ENCODE measurements at places on chromosomes 4 and X.
A peak's percentile ranks its signal among the peaks of the same experiment; 100 is the strongest.

DNA sequence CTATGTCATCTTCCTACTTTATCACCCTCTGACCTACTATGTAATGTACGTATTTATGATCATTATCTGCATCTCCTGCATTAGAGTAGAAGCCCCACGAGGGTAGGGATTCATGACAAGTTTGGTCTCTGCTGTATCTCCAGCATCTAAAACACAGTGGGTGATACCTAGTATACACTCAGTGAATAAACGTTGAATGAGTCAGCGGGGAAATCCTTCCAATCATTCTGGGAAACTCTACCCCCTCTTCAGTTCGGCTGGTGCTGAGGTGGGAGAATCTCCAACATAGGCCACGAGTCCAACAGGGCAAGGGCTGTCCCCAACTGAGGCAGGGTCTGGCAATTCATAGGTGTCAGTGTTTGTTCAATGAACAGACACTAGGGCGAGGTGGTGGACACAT lies 74.4 kb upstream of the EFNB1 start:
- DNase-seq, result no peak

GRCh38 chr4:167419468-167420140 lies 185.3 kb upstream of the SPOCK3 start:
- DNase-seq, result no peak

DNA sequence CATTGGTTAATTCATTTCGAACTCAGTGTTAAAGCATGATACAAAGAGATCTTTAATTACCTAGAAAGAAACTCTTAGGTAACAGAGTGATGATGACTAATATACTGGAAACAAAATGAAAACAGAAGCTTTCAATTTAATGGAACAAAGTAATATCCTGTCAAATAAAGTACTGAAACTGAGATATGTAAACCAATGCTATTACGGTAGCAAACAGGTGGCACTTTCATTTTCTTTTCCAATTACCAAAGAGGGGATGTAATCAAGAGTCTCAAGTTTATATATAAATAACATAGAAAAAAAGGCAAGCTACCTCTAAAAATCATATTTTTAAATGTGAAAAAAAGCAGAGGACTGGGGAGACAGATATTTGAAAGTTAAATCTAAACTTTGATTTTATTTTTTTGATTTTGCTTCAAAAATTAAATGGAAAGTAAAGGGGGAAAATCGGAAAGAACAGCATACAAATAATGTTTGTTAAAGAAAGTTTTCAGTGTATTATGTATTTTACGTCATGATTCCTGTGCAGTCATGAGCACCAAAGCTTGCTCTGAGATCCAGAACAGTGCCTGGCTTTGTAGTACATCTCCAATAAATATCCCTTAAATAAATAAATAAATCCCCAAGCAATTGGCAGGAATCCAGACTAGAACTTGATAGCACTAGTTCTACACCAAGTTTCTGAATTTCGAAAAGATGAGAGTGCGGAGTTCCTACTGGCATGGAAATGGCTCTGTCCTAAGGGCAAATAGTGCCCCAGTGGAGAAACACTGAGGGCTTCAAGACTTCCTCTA lies 25.0 kb upstream of the RAPGEF2 start:
- DNase-seq, result no peak

GRCh38 chr4:177582992-177583391 lies 140.8 kb upstream of the AGA start:
- no peak for DNase-seq

DNA sequence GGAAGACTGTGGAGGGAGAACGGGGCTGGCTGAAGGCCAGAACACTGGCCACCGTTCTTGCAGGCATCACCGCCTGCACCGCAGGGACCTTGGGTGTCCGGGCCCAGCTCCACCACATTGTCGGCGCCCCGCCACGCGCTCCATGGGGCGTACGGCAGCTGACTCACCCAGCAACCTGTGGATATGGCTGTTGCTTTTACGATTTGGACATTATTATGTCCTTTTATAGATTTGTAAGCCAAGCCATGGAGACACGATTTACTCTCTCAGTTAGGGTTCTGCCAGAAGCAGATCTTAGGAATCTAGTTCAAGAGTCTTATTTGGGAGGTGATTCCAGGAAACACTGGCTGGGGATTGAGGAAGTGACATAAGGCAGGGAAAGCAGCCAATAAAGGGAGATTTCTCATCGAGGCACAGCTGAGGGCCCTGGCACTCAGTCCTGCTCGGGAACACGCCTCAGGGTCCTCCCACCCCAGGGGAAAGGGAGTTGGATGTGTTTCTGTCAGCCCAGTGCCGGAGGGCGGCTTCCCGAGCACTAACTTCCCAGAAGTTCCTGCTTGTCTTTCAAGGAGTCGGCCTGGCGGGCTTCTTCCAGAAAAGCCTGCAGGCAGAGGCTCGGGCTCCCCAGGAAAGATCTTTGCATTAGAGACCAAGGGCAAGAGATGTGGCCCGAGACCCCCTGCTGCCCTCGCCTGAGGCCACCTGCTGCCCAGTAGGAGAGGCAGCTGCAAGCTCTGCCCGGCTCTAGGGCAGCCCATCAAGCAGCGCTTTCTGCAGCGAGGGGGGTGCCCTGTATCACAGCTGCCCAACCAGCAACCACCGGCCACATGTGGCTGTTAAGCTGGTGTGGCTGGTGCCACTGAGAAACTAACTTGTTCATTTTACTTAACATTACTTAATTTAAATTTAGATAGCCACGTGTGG lies 52.9 kb downstream of the CRMP1 start:
- no peak for DNase-seq

DNA sequence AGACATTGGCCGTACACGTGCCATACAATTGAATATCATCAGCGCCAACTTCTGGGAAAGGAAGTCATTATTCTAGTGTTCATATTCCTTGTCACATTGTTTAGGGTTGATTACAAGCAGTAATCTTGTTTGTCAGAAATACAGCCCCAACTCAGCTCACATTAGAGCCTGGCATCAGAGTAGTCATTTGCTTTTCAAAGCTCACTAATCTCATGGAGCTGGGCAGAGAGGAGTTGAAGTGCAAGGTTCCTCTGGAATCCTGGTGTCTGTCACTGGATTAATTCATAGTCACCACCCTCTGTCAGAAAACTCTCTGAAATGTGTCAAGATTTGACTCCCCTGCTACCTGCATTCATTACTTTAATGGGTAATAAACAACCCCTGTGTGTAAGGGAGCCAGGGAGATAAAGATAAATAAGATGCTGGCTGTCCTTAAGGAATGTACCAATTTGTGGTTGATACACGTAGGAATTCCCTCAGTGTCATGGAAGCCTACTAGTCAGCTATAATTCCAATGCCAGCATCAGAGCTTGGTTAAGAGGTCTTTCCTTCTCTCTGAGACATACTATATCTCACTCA lies 43.7 kb upstream of the S100G start:
- DNase-seq, result no peak

- no peak for DNase-seq
Observed at GRCh38 chr4:85595796-85596559, 121.0 kb downstream of the ARHGAP24 start.

GRCh38 chrX:7927259-7928167 lies at the start of gene PNPLA4:
TSS of gene PNPLA4 (minus strand) at chrX:7927413. CDS start at chrX:7926119, 1,294 bp downstream.
- DNase-seq, result peak; percentile 22

All from skeletal muscle cell (primary cell).